Stimulated activated CD4-positive, alpha-beta T cell treated with anti-CD3 and anti-CD28 coated beads, Interleukin-12 subunit alpha, Interleukin-12 subunit beta, amount 100 ng/mL, for 4 hours (primary cell): ENCODE measurements at places on chromosomes 3 and 15.

DNA sequence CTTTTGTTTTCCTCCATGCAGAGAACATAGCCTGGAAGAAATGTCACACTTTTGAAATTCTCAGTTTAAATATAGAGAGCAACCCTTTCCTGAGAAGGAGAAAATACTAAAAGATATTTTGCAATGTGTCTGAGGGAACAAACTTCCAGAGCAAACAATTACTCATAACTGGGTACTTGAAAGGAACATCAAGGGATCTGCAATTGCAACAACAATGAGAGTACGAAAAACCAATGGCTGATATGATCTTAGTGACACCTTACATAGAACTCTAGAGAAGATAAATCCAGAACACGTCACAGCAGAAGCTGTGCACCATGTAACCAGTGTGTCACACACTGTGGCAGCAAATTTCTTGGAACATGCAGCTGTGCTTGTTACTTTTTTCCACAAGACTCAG, 14.6 kb upstream of the ARPP21 start:
- no peak for DNase-seq

GRCh38 chr3:38029400-38030125, at the start of gene PLCD1:
PLCD1 (minus strand) TSS chr3:38029642; CDS start chr3:38029539, 103 bp downstream.
- peak; percentile 25 for DNase-seq

- no peak for DNase-seq
These were observed 271.6 kb downstream of the FHIT start for GRCh38 chr3:60979461-60980341.

DNA sequence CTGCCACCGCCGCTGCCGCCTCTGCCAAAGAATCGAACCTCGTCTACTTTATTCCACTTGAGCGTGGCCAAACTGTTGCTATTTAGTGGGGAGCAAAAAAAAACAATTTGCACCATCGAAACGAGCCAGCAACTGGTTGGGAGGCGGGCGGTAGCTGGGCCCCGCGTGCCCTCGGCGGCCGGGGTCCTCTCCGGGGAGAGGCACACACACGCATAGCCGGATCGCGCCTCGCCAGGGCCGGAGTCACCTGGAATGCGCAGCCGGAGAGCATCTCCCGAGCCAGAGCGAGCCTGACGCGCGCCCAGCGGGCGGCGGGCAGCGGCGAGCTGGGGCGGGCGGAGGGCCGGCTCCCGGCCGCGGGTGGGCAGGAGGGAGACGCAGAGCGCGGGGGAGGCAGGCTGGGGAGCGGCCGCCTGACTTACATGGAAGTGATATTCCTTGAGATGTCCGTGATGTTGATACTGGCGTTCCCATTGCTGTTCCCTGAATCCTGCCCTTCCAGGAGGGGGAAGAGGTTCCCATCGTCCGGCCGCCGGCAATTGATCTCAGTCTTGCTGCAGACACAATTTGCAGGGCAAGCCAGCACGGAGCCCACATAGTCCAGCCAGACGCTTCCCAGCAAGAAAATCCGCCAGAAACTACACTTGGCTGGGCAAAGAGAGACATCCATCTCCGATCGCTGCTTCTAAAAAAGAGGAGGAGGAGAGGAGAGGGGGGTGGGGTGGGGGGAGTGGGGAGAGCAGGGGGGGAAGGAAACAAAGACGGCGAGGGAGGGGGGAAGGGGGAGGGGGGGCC, 858 bp downstream of the NTRK3 start:
- DNase-seq: no peak

DNA sequence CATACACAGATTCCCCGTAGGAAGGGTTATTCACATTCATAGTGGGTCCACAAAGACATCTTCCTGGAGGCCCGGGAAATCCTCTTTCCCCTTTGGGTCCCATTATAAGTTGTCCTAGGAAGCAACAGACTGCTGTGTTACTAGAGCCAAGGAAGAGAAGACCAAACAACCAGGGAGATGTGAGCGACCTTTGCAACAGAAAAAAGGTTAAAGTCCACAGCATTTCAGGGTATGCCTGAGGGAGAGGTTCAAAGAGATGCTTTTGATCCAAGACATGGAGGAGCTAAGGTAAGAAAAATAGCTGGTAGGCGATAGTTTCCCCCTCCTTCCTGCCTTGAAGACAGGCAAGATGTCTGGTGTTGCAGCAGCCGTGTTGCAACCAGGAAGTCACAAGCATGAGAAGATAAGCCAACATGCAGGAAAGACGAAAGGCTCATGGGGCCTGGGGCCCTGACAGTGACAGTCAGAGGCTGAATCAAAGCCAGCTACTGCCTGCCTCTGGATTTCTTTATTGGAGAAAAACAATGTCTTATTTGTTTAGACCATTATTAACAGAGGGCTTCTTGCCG, 30.9 kb downstream of the EAF1 start:
- DNase-seq: no peak

GRCh38 chr15:67564968-67565345, 22.5 kb downstream of the MAP2K5 start:
- no peak for DNase-seq

DNA sequence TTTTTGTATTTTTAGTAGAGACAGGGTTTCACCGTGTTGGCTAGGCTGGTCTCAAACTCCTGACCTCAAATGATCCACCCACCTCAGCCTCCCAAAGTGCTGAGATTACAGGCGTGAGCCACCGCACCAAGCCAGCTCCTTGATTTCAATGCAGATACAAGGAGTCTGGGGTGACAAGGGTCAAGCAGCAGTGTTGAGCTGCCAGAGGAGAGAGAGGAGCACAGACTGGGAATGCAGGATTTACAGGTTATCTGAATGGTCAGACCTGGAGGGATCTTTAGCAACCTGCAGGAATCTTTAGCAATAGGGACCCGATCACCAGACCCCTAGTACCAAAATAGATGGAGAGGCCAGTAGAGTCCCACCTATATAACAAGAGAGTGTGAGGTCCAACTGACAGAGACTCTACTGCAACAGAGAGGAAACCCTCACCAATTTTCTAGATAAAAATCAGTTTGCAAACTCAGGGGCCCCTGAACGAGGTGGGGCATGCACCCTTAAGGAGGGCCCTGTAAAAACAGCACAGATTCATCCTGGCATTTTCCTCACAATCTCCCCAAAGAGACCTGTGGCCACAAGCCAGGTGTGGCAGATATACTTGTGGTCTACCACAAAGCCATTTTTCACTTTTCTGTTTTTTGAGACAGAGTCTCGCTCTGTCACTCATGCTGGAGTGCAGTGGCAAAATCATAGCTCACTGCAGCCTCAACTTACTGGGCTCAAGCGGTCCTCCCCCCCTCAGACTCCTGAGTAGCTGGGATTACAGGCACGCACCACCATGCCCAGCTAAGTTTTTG, 10.7 kb upstream of the SHISA5 start:
- no peak for DNase-seq

DNA sequence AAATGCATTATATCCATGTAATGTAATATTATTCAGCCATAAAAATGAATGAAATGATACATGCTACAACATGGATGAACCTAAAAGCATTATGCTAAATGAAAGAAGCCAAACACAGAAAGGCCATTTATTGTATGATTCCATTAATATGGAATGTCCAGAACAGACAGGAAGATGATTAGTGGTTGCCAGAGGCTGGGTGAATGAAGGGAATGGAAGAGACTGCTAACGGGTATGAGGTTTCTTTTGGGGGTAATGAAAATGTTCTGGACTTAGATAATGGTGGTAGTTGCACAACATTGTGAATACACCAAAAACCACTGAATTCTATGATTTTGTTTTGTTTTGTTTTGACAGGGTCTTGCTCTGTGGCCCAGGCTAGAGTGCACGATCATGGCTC, 61.6 kb upstream of the MAP4 start:
- DNase-seq: no peak
